Frontal cortex (tissue), 4 donors: ENCODE measurements at places on chromosomes 3 and 15.

- DNase-seq: no peak
Observed at GRCh38 chr3:35936571-35936970, 297.2 kb downstream of the ARPP21 start.

DNA sequence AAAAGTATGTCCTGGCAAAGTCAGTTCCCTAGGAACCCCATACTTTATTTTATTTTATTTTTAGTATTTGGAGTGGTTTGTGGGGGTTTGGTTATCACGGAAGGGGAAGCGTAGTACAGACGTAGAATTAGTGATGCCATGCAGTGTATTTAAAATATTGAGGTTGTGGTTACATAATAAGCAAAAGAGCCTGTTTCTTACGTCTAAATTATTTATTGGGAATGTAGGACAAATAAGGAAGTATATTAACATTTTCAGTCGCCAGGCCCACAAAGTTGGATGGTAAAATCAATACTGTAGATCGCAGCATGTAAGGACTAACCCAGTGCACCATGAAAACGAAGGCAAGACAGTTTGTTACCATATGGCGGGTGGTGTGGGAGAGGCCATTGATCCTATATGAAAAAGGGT, 558 bp downstream of the DTWD1 start:
- DNase-seq: no peak

DNA sequence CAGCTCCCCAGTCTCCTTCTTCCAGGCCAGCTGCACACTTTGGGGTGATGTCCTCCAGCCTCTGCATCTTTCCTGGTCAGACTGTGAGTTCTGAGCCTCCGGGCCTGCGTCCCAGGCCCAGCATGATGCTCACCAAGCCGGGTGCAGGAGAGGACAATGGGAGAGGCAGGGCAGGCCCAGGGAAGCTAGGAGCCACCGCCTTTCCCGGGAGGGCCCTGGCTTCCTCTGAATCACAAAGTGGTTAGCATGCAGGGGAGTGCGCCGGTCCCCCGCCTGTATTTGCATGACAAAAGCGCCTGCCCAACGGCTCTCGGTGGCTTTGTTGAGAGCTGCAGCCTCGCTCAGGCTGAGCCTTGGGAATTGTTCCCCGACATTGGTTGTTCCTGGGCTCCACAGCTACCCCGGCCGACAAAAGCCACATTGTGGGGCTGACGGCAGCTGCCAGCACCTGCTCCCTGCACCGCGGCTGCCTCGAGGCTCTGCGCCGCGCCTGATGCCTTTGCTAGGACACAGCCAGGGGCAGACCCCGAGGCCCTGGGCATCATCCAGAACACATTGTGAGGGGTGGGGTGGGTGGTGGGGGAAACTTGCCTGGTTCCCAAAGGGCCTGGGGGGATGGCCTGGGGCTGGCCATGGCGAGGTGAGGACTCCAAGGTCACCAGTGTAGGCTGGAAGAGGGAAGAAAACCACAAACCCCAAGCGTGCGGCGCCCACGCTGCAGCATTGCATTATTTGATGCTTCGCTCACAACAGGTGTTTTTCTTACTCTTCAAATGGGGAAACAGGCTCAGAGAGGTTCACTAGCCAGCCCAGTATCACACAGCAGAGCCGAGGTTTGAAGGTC, 20.0 kb upstream of the KLF13 start:
- DNase-seq: peak; percentile 82

DNA sequence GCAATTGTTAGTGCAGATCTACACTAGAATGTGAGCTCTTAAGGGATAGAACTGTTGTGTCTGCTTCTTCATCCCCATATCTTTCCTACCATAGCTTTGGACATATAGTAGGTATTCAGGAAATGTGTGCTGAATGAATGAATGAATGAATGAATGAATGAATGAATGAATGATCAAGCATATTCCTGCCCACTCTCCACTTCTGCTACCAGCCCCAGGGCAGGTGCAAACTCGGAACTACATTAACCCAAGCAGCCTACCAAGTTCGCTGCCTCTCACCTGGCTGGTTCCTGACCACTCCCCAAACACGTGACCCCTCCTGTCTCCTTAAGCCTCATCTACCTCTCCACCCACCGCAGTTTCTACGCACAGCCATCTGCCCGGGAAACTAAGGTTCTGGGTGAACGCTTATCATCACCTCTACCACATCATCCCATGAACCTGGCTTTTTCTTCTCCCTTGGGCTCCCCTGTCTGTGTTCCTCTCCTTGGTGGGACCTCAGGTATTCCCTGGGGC, 26.8 kb downstream of the PAQR5 start:
- no peak for DNase-seq

- DNase-seq: no peak
Observed at GRCh38 chr3:60388731-60389130, 862.5 kb downstream of the FHIT start.

- no peak for DNase-seq
Observed at GRCh38 chr15:74776821-74777768, 4.8 kb upstream of the CSK start.

- no peak for DNase-seq
Observed at GRCh38 chr3:89617706-89618105, 510.3 kb downstream of the EPHA3 start.

- peak; percentile 16 for DNase-seq
Observed at GRCh38 chr3:40847551-40847992, 322.8 kb downstream of the ZNF621 start.

GRCh38 chr3:49717959-49718857, 1.3 kb downstream of the AMIGO3 start:
- DNase-seq: peak; percentile 12

DNA sequence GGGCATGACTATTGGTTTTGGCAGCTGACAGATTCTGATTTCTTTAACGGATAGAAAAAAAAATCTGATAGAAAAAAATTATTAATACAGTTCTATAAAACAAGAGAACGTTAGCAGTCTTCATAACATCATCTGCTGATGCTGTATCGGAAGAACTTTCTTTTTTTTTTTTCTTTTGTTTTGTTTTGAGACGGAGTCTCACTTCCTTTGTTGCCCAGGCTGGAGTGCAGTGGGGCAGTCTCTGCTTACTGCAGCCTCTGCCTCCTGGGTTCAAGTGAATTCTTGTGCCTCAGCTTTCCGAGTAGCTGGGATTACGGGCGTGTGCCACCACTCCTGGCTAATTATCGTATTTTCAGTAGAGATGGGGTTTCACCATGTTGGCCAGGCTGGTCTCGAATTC, 271.2 kb upstream of the DPPA4 start:
- DNase-seq: no peak

DNA sequence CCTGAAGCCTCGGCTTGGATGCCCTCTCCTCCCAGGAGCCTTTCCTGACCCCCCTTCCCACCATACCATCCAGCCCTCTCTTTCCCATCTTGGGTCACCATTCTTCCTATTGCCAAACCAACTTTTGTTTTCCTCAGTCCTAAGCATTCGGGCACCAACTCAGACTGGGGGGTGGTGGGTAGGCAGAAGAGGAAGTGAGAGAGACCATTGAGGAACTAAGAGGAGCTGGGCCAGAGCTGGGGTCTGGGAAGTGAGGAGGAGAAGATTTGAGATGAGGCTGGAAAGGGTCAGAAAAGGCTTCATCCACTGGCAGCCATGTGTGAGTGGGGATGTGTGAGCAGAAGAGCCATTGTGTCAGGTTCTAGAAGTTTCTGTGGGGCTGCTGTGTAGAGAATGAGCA, 37.7 kb downstream of the TKT start:
- no peak for DNase-seq

- DNase-seq: no peak
Observed at GRCh38 chr15:48617619-48618018, 27.9 kb downstream of the FBN1 start.

- DNase-seq: no peak
Observed at GRCh38 chr3:172087602-172088580, 48.5 kb downstream of the FNDC3B start.

GRCh38 chr15:50797926-50798325, 32.4 kb upstream of the SPPL2A start:
- no peak for DNase-seq

DNA sequence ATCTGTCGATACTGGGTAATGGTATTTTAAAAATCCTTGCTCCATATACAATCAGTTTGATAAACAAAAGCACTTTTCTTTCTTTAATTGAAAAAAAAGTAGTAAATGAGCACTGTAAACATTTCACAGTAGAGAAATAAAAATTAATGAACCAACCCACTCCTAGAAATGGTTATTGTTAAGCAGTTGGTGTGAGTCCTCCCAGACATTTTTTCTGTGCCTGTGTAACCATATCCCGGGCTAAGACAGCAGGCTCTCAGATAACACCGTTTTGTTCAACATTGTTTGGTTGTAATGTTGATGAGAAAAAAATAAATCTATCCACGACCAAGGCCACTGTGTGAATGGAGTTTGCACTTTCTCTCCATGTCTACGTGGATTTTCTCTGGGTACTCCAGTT, 42.6 kb downstream of the PXK start:
- DNase-seq: no peak

DNA sequence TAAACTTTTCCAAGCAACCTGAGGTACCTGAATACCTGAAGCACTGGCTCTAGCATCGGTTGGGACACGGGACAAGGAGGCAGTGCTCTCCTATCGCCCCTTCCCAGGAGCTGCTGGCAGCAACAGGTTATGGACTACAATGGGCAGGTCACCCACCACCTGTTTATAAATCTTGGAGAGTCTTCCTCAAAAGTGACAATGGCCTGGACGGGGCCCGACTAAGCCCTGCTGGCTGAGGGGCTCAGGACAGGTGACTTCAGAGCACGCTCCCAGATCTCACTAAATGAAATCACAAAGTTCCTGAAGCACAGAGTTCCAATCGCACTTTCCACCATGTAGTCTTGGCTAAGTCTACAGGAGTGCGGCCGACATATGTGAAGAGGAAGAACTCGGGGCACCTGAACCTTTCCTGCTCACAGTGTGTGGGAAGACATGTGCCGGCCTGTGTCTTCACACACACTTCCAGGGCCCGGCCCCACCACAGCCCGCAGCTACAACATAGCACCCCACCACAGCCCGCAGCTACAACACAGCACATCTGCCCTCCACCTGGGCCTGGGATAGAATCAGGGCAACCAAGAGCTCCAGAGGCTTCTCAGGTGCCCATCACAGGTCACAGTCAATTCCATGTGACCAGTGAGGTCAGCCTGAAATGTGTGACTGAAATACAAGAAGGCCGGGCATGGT, 12.9 kb downstream of the CYFIP1 start:
- DNase-seq: no peak

DNA sequence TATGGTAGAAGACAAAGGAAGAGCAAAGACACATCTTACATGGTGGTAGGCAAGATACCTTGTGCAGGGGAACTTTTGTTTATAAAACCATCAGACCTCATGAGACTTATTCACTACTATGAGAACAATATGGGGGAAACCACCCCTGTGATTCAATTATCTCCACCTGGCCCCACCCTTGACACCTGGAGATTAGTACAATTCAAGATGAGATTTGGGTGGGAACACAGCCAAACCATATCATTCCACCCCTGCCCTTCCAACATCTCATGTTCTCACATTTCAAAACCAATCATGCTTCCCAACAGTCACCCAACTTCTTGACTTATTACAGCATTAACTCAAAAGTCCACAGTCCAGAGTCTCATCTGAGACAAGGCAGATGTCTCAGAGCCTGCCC, 21.7 kb upstream of the PLSCR1 start:
- no peak for DNase-seq

- DNase-seq: no peak
Observed at GRCh38 chr15:60090747-60091146, 86.6 kb downstream of the FOXB1 start.

- DNase-seq: no peak
Observed at GRCh38 chr3:46089237-46090011, 62.1 kb upstream of the XCR1 start.

DNA sequence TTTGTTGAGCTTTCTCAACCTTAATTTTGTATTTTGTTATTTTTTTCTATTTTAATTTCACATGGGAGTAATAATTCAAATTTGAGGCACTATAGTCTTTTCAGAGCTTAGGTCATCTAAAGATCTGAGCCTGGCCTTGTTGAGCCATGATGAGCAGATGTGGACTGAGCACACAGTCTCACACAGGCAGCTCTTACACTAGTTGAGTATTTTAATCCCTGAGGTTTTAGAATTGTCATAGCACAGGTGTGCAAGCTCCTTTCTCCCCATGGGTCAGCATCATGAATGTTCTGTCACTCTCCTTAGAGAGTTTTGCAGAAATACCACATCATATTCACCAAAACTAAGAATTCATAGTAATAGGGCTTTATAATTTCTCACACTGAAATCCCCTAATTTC, 4.9 kb downstream of the ZBTB38 start:
- DNase-seq: no peak

- no peak for DNase-seq
Observed at GRCh38 chr3:195147649-195148080, 123.3 kb downstream of the XXYLT1 start.

DNA sequence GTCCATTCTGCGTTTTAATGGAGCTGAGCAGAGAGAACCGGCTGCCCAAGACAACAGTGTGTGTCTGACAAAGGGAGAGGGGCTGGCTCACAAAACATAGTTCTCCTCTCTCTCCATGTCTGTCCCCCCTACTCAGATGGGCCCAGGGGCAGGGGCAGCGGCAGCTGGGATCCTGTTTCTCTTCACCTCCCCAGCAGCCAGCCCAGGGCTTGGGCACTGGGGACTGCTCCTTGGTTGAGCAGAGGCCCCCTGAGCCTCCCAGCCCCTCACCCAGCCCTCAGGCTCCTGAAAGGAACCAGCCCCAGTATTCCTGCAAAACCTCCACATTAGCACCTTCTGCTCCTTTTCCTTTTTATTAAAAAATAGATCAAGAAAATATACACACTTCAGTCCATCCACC, 17.8 kb downstream of the TPRA1 start:
- DNase-seq: no peak

- DNase-seq: no peak
Observed at GRCh38 chr3:151568184-151568583, 107.3 kb upstream of the IGSF10 start.

DNA sequence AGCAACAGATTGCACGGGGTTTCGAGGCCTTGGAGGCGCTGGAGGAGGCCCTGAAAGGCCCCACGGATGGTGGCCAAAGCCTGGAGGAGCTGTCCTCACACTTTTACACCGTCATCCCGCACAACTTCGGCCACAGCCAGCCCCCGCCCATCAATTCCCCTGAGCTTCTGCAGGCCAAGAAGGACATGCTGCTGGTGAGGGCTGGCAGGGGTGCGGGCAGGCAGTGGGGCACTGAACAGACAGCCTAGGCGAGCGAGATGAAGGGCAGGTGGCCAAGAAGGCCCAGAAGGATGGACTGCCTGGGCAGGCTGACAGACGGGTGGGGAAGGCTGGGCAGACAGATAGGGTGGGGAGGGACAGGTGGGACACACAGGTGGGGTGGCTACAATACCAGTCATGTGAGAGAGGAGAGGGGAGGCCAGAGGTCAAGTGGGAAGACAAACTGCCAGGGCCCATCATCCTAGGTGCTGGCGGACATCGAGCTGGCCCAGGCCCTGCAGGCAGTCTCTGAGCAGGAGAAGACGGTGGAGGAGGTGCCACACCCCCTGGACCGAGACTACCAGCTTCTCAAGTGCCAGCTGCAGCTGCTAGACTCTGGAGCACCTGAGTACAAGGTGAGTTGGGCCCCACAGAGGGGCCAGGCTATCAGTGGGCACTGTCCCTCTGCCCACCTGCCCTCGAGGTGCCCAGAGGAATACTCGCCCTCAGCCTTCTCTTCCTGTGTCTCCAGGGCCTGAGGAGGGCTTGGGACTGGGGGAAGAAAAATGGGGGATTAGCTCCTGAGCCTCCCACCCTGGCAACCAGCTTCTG, 3.1 kb downstream of the PARP3 start:
- DNase-seq: no peak
